ENCODE measurements at places on chromosomes 13 and 19. TPM values are rescaled to one million over a fixed set of nuclear protein-coding genes. Genes with fewer than 3 reads are reported as not detected.

CGB2 gene
- not detected for total RNA-seq

TPTE2 gene
- total RNA-seq: not detected

NCR1 gene
- 2.4 TPM for total RNA-seq

ADAMTS10 gene
- 22.4 TPM for total RNA-seq

HIPK4 gene
- 0.21 TPM for total RNA-seq

HAUS5 gene
- total RNA-seq: 9.1 TPM

ZNF20 gene
- total RNA-seq: 6.6 TPM

SACS gene
- total RNA-seq: 6.7 TPM

CFAP97D2 gene
- 1.8 TPM for total RNA-seq

UPF1 gene
- 75.8 TPM for total RNA-seq

GRCh38 chr13:106417467-106418110 lies 117.9 kb downstream of the EFNB2 start:
- H3K36me3 ChIP-seq: no peaks in the 10 kb centered on the region
- H3K4me3 ChIP-seq: no peak overlapping the region
- DNase-seq: no peak
- no peaks in the 10 kb centered on the region for H3K4me1 ChIP-seq
- no peaks in the 10 kb centered on the region for H3K27me3 ChIP-seq
- H3K27ac ChIP-seq: no peak overlapping the region

GRCh38 chr19:54209811-54210494 lies 9.3 kb downstream of the RPS9 start:
- H3K4me1 ChIP-seq: peaks cover 66% of the 10 kb centered on the region
- H3K4me3 ChIP-seq: peak overlapping the region; percentile 29
- no peaks in the 10 kb centered on the region for H3K27me3 ChIP-seq
- peak overlapping the region; percentile 95 for H3K27ac ChIP-seq

GRCh38 chr13:62512194-62513141 lies 1096.8 kb upstream of the PCDH20 start:
- no peaks in the 10 kb centered on the region for H3K4me1 ChIP-seq
- no peak for DNase-seq
- H3K36me3 ChIP-seq: no peaks in the 10 kb centered on the region
- H3K27ac ChIP-seq: no peak overlapping the region
- H3K27me3 ChIP-seq: no peaks in the 10 kb centered on the region

DNA sequence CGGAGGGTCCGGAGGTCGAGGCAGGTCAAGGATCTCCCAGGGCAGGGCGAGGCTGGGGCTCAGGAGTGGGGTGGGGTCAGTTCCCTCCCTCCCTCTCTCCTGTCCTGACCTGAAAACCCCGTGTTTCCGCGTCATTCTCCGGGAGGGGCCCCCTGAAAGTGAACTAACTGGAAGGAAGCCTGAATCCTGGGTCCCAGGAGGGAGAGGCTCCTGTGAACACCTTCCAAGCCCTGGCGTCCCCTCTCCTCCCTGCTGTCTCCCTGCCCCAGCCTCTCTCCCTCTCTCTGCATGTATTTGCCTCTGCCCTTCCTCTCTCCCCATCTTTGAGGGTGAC lies 741 bp upstream of the CADM4 start:
- peak overlapping the region; percentile 54 for H3K4me3 ChIP-seq
- H3K36me3 ChIP-seq: no peaks in the 10 kb centered on the region
- H3K4me1 ChIP-seq: peaks cover 8% of the 10 kb centered on the region
- no peak for DNase-seq

DNA sequence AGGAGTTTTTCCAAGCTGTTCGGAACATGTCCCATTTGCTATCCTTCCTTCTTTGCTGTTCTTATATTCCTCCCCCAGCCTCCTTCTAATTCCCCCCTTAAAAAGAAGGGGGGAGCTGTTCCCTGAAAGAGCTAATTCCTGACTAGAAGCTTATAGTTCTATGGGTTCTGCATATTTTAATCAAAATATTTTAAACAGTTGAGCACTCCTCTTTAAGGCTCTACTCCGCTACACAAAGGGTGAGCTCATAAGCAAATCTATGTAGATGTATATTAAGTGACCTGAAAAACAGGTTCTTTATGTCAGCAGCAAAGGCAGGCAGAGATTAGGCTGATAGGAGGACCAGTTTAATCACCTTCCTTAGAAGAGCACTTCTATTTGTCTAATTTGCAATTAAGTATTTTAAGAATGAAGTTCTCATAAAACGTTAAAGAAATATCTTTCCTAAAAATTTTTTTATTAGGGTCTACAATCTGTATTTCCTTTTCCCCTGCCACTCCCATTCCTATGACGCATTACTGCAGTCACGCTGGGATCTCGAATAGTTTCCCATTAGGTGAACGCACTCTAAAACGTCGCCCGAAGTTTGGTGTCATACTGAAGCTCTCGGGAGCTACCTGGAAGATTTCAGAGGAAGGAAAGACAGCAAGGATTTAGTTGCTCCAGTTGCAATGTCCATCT lies 5.2 kb downstream of the EFNB2 start:
- H3K36me3 ChIP-seq: no peaks in the 10 kb centered on the region
- peak overlapping the region; percentile 88 for H3K4me3 ChIP-seq
- H3K4me1 ChIP-seq: peaks cover 55% of the 10 kb centered on the region
- no peak for DNase-seq

- no peaks in the 10 kb centered on the region for H3K36me3 ChIP-seq
- H3K27ac ChIP-seq: no peak overlapping the region
- no peak overlapping the region for H3K4me3 ChIP-seq
- H3K4me1 ChIP-seq: no peaks in the 10 kb centered on the region
Measured at GRCh38 chr13:101572456-101572855, 120.0 kb downstream of the ITGBL1 start.

GRCh38 chr13:75579529-75579928 lies 29.9 kb downstream of the UCHL3 start:
- H3K4me3 ChIP-seq: no peak overlapping the region
- DNase-seq: no peak
- peaks cover 11% of the 10 kb centered on the region for H3K36me3 ChIP-seq
- no peak overlapping the region for H3K27ac ChIP-seq
- no peaks in the 10 kb centered on the region for H3K27me3 ChIP-seq

DNA sequence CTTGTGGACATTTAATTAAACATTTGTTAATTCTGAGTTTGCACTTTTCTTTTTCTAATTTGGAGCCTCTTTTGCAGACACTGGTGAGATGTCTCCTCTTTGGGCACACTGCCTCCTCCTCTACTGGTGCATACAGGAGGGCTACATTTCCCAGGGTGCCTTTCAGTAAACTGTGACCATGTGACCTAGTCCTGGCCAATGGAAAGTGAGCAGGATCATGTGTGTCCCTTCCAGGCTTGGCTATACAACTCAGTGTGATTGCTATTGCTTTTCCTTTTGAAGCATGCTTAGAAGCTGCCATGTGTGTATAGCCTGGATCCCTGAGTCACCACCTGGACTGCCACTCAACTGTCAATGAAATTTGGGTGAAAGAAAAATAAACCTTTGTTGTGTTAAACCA lies 4.5 kb downstream of the IZUMO2 start:
- no peak overlapping the region for H3K27ac ChIP-seq
- H3K4me1 ChIP-seq: no peaks in the 10 kb centered on the region
- no peak for DNase-seq
- H3K4me3 ChIP-seq: no peak overlapping the region
- no peaks in the 10 kb centered on the region for H3K36me3 ChIP-seq

GRCh38 chr13:110576070-110576394 lies 14.5 kb upstream of the RAB20 start:
- no peak overlapping the region for H3K27ac ChIP-seq
- no peaks in the 10 kb centered on the region for H3K4me1 ChIP-seq
- H3K36me3 ChIP-seq: no peaks in the 10 kb centered on the region
- peaks cover 21% of the 10 kb centered on the region for H3K27me3 ChIP-seq
- no peak overlapping the region for H3K4me3 ChIP-seq

DNA sequence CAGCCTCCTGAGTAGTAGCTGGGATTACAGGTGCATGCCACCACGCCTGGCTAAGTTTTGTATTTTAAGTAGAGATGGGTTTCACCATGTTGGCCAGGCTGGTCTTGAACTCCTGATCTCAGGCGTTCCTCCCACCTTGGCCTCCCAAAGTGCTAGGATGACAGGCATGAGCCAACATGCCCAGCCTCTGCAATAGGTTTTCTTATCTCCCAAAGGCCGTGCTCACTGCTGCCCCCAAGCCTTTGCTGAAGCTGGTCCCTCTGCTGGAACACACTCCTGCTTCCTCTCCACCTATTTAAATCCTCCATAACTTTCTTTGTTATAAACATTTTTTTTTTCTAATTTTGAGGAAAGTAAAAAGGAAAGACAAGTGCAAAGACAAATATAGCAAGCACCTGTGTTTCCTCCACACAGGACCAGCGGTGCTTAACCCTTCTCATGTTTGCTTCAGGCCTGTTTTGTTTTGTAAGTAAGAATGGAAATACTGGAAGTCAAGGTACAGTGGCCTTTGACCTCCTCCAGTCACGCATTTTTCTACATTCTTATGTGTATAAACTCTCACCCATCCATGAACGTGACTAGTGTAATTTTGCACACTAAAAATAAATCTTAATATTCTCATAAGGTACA lies 14.5 kb upstream of the TNFAIP8L1 start:
- no peaks in the 10 kb centered on the region for H3K36me3 ChIP-seq
- peaks cover 24% of the 10 kb centered on the region for H3K27me3 ChIP-seq
- H3K4me1 ChIP-seq: no peaks in the 10 kb centered on the region
- DNase-seq: no peak
- H3K4me3 ChIP-seq: no peak overlapping the region
- H3K27ac ChIP-seq: no peak overlapping the region

DNA sequence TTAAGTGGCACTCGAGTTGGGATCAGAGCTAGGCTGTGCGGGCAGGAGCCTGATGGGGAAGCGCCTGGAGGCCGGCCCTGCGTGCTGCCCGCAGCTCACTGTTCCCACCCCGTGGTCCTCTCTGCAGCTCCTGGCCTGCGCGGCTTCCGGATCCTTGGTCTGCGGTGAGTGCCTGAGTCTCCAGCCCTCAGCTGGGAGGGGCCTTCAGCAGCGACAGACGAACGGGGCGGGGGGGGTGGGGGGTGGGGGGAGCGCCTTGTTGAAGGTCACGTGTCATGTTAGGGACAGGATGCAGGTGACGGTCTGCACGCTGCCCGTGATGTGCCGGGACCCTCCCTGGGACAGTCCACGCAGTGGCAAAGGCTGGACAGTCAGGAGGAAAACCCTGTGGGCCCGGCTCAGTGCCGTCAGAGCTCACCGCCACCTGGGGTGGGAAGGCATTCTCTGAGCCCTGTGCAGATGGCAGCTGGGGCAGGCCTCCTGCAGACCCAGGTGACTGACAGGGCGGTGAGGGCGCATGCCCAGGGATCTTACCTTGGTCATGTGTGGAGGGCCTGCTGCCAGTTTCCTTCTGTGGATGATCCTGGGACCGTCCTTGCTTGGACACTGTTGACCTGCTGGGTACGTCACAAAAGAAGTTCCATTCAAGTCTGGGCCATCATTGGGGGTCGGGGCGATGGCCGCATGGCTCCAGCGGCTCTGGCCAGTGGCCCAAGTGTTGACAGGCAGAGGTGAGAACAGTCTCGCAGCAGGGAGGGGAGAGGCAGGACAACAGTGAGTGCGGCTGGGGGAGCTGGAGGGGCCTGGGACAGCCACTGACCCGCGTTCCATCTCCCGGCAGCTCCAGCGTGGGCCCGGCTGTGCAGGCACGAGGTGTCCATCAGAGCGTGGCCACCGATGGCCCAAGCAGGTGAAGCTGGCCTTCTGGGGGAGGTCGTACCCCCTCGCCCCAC lies 4.3 kb downstream of the NDUFS7 start:
- no peak for DNase-seq
- no peak overlapping the region for H3K27ac ChIP-seq
- H3K4me3 ChIP-seq: no peak overlapping the region
- peaks cover 18% of the 10 kb centered on the region for H3K4me1 ChIP-seq
- H3K27me3 ChIP-seq: no peaks in the 10 kb centered on the region

DNA sequence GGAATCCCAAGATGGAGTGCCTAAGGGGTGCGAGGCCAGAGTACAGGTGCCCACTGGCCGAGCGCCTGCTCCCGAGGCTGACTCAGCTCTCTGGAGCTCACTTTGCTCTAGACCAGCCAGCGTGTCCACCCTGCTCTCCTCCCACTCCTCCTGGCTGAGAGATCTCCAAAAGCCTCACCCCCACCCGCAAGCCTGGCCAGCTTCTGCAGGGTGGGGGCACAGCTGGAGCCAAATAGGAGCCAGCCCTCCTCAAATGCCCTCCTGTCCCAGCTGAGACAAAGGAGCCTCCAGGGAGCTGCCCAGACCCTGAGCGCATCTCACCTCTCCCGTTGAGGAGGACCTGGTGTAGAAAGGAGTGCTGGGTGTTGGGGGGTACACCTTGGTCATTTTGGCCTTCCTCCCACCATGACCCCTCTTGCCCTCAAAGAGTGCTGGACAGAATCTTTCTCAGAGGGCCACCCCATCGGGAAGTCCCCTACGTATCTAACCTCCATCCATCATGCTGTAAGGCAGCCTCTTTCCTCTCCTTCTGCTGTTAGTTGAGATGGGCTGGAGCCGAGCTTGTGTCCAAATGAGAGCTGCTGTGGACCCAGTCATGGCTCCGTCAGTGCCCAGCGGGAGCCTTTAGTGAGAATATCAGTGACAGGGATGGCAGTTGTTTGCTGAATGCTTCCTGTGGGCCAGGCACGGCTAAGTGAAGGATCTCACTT lies 123.9 kb upstream of the VSTM2B start:
- H3K4me3 ChIP-seq: no peak overlapping the region
- no peak overlapping the region for H3K27ac ChIP-seq
- H3K27me3 ChIP-seq: no peaks in the 10 kb centered on the region
- no peak for DNase-seq
- H3K4me1 ChIP-seq: peaks cover 4% of the 10 kb centered on the region
- no peaks in the 10 kb centered on the region for H3K36me3 ChIP-seq

DNA sequence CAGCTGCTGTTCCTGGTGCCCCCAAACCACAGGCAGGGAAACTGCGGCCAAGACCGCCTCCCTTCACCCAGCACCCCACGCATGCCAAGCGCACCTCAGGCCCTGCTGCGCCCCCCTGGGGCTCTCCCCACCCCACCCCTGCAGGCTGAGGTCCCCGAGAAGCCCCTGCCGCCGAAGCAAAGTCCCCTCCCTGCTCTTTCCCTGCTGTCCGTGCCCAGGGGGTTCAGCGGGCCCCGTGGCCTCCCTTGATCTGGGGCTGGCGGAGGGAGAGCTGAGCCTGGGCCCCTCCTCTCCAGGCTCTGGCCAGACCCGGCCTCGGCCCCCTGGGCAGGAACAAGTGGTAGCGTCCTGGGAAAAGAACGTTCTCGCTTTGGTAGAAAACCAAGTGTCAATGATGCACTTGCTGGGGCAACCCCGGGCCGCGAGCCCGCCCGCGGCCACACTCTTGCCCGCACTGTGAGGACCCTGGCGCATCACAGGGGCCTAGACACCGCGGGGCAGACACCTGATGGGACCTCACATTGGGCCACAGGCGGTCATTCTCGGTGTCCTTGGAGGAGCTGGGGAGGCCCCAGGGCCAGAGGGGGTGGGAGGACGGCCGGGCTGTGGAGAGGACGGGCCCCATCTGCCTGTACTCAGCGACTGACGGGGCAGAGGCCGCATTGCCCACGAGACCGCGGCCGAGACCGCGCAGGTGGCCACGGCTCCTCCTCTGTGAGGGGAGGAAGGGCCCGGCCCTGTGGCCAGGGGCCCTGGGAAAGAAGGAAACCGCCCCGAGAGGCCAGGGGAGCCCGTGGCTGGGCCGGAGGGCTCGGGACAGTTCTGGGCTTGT lies 29.0 kb downstream of the GPX4 start:
- peaks cover 81% of the 10 kb centered on the region for H3K4me1 ChIP-seq
- peak overlapping the region; percentile 97 for H3K27ac ChIP-seq
- H3K27me3 ChIP-seq: no peaks in the 10 kb centered on the region
- H3K36me3 ChIP-seq: peaks cover 21% of the 10 kb centered on the region
- DNase-seq: peak; percentile 66
- peak overlapping the region; percentile 85 for H3K4me3 ChIP-seq
